AG10803 (cell line): ENCODE measurements at places on chromosomes 12 and 14.

- DNase-seq = no peak
Measured at GRCh38 chr12:54680374-54680773, 32.2 kb upstream of the DCD start.

GRCh38 chr12:31298922-31299321 lies 27.0 kb downstream of the SINHCAF start:
- DNase-seq = no peak

GRCh38 chr12:98424726-98425401 lies 90.5 kb upstream of the TMPO start:
- DNase-seq = peak; percentile 86

GRCh38 chr12:107349008-107349747 lies 255.8 kb upstream of the CRY1 start:
- DNase-seq = peak; percentile 83

DNA sequence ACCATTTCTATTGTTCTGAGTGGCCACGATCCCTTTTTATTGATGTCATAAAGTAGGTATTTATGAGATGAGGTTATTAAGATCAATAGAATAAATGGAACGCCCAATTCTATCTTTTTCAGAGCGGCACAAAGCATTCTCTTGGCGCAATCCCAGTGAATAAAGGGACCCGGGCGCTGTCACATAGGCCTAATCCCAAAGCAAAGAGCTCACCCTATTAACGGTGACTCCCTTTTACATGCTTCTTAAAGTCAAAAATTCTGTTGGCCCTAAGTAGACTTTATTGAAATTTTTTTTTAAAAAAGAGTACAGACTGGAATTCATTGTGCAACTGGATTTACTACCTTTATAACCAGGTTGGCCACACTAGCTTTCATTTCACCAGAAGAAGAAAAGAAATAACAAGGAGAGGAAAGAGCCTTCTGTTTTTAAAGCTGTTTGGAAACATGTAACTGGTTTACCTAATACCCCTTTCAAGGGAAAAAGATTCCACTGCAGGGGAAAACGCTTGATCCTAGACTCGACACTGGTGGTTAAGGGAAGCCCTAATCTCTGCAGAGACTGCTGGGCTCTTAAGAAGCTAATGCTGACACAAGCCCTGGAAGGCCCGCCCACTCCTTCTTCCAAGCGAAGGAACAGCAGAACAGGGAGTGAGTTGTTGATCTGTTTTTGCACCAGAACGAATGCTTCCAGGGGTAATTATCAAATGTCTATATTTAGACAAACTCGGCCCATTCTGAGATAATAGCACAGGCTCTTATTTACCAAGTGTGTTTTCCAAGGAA lies 381.2 kb downstream of the BCL11B start:
- DNase-seq = no peak

DNA sequence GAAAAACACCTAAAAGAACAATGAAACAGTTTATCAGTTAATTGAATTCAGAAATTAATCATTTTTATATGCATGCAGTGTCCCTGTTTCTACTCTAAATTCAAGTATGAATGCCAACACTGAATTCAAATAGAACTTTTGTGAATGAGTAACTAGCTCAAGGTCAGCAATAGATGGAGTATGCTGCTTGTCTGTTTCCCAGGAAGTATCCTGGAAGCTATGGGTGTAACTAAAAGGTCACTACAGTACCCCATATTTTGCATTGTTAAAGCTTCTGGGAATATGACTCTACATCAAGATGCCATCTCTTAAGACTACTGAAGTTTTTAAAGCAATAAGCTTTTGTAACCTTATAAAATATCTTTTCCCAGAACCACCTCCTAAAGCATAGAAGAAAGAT lies 681.4 kb upstream of the FBXO33 start:
- DNase-seq = no peak
